ENCODE measurements at places on chromosomes 13 and 19.
A peak's percentile ranks its signal among the peaks of the same experiment; 100 is the strongest.

DNA sequence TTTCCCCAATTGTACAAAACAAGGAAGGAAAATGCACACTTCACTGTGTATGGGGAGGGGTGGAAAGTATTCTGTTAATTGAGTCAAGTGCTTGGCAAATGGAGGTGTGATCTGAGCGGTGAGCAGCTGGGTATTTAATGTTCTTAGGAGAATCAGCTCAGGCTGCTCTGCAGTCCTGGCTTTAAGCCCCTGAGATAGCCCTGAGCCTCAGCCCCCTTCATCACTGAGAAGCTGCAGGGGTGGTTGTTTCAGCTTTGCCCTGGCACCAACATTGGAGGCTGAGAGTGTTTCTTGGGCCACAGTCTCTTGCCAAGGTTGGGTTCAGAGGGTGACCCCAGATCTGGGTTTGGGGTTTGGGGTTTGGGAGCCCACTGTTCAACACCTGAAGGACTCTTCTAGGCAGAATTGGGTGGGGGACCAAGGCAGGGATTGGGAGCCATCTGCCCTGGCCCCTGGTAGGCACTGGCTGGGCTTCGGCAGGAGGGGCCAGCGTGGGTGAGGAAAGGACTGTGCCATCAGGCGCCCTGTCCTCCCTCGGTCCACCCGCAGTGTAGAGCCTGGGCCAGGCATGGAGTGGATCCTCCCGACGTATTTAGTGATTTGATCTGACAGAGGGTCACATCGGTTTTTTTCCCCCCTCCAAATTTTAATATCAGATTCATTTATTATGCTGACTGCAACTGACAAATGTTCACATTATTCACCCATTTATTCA is 66.7 kb upstream of the ZNF536 start:
- no peak for DNase-seq

DNA sequence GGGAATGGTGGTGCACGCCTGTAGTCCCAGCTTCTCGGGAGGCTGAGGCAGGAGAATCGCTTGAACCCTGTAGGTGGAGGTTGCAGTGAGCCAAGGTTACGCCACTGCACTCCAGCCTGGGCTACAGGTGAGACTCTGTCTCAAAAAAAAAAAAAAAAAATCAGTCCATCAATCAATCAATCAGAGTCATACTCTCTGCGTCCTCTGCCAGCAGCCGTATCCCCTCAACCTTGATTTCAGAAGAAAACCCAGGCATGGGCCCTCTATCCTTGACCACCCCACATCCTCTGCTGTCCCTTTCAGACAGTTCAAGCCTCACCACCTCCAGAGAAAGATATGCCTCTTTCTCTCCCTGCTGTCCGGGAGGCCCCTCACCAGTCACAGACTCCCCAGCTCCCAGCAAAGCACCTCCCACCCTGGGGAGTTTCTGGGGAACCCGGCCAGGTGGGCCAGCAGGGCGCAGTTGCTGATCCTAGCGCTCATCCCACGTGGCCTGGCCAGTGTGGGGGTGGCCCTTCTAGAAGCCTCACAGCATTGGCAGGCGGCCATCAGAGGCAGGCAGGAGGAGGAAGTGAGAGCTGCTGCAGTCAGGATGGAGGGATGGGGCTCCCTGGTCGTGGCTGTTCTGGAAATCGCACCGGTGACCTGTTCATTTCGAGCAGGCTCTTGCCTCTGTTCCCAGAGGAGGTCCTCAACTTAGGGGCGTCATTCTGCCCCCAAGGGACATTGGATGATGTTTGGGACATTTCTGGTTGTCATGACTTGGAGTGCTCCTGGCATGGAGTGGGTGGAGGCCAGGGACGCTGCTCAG is 10.2 kb upstream of the JSRP1 start:
- peak; percentile 85 for DNase-seq

GRCh38 chr13:106449096-106449495 is 86.4 kb downstream of the EFNB2 start:
- no peak for DNase-seq

GRCh38 chr19:14160017-14160703 is 23.8 kb upstream of the ASF1B start:
- DNase-seq: no peak

GRCh38 chr19:38667661-38668171 is 20.3 kb downstream of the ACTN4 start:
- DNase-seq: peak; percentile 56

DNA sequence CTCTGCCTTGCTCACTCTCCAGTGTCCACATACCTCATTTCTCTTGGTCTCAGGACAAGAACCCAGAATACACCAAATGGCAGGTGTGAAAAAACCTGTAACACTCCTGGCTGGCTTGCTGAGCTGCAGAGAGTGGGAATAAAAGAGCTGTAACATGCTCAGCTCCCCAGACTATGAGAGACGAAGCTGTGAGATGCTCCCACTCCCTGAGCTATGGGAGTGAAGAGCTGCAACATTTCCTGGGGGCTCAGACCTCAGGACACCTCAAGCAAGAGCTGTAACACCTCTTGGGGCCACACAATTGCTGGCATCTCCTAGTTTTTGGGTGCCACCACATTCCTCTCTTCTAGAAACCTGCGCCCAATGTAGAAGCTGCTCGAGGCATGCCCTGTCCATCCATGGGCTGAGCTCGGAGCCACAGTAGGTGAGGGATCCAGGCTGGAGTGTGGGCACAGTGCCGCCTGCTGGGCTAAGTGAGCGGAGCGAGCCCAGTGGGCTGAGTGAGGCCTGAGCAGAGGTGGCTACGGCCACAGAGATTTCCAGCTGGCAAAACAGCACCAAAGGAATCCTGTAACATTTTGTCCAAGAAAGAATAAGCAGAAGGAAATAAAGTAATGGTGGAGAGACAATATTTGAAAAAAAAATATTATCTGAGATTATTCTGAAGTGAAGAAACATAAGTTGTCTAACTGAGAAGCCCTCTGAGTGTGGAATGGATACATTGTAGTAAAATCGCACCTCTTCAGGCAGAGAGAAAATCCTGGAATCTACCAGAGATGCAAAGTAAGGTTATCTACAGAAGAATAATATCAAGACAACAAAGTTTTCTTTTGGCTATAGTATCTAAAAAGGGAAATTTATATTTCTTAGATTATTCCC is 186.2 kb upstream of the PCDH9 start:
- DNase-seq: no peak

DNA sequence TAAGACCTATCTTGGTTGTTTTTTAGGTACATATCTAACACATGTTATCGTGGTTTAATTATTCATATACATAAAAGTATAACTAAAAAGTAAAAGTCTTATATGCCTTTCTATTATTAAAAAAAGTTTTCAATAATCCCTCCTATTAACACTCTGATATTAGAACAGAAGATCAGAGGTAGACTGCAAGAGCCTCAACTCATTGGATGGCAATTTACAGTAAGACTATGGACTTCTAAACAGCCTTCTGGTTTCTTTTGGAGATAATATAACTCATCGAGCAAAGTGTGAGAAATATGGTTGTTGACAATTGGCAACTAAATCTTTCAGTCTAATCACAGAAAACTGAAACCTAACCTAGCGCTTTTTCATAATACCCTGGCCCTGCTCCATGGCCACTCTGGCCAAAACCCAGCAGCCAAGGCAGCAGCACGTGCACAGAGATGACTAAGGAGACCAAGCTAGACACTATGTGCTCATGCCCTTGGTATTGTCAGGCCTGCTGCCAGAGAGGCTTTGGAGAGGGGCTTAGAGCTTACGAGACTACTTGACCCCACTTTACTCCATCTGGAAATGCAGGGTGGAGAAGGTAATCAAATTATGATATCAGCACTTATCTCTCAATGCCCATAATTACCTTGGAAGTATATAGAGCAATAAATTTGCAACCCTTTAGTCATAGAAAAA is 40.6 kb upstream of the EEF1AKMT1 start:
- no peak for DNase-seq

DNA sequence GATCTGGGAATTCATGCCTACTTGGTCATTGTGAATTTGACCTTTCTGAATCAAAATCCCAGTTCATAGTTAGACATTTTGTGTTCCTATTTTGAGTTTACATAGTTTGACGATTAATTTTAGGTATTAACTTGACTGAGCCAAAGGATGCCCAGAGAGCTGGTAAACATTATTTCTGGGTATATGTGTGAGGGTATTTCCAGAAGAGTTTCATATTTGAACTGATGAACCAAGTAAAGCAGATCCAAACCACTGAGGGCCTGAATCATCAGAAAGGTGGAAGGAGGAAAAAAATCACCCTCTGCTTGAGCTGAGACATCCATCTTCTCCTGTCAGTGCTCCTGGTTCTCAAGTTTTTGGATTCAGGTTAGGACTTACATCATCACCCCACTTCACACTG is 116.6 kb downstream of the CYSLTR2 start:
- no peak for DNase-seq

- no peak for DNase-seq
Measured at GRCh38 chr13:60164234-60164889, 634 bp upstream of the DIAPH3 start.

- peak; percentile 96 for DNase-seq
Measured at GRCh38 chr19:19900729-19901444, at the start of gene ZNF93. ZNF93 (plus strand) TSS chr19:19900946; CDS start chr19:19901089, 143 bp downstream.

GRCh38 chr19:38946229-38947010 is 15.7 kb downstream of the MRPS12 start:
- DNase-seq: no peak

DNA sequence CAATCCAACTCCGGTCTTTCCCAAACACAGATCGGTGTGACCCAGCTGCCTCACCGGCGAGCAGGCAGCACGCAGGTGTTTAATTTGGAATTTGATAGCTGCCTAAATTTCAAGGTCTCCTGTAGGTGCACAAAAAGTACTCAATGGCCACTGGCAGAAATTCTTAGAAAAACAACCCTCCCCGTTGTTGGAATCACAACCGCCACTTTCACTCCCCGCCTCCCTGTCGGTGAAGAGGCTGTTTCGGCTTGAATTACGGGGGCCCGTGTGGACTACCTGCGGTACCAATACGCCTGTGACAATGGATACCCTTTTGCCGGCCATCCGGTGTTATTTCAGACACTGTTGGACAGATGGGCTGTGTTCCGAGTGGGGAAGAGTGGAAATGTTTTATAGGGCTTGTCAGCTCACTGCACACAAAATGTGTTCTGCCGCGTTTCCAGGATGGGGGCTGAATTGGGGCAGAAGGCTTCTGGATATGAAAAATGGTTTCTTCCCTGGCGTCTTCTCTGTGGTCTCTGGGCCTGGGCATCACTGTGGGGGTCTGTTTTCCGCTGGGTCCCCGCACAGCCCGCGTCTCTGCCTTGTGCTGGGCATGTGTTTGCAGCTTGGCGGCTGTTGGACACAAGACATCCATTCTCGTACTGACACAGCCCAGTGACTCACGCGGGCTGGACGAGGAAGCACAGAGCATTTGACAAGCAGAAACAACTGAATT is 45.4 kb downstream of the ZIC5 start:
- no peak for DNase-seq

GRCh38 chr13:87042946-87043345 is 628.2 kb upstream of the SLITRK5 start:
- no peak for DNase-seq

GRCh38 chr19:55146705-55147273 is 2.2 kb downstream of the TNNT1 start:
- no peak for DNase-seq

DNA sequence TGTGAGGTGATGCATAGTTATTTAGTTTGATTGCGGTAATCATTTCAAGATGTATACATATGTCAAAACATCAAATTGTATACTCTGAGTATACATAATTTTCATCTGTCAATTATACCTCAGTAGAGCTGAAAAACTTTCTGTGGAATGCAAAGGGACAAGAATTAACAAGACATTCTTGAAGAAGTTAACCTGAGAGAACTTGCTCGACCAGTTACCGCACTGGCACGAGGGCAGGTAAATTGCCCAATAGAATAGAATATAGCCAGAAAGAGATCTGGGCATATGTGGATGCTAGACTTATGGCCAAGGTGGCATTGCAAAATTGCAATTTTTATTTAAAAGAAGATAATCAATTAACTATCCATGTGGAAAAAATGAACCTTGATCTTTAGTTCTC is 42.3 kb upstream of the GJB6 start:
- DNase-seq: no peak

GRCh38 chr19:35381926-35382325 is 11.1 kb downstream of the GPR42 start:
- no peak for DNase-seq

DNA sequence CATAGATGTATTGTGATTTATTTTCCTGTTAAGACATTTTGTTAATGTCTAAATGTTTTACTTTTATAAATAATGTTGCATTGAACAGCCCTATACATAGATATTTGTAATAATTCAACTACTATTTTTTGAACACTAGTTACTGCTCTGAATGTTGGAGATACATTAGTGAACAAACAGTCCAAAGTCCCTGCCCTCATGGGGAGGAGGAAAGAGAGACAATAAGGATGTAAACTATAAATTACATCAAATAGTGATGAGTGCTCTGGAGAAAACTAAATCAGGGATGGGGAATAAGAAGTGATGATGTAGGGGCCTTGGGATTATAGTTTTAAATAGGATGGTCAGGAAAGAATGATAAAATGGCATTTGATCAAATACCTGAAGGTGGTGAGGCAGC is 12.3 kb upstream of the INTS6 start:
- DNase-seq: no peak

DNA sequence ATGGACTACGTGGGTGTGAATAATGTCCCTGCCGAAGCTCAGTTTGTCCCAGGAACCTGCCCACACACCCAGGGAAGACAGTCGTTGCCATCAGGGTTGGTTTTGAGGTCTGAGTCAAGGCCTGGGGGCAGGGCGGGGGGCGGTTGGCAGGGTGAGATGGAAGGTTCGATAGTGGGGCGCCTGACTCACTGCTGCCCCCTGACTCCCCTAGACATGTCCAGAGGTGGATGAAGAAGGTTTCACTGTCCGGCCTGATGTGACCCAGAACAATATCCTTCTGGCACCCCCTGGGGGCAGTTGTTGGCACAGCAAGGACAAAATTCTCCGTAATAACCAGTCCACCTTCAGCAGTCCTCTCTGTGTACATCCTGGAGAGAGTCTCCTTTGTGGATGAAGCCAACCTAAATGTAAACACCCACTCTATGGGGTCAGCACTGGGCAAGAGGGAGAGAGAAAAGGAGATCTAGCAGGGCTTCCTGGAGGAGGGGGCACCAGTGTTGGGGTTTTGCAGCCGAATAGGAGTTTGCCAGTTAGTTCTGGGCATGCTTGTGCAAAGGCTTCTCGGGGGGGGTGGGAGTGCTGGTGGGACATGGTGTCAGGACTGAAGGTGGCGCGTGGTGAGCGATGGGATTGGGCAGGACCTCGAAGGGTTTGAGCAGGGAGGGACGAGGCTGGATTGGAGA is 19.6 kb upstream of the B3GNT3 start:
- peak; percentile 60 for DNase-seq

DNA sequence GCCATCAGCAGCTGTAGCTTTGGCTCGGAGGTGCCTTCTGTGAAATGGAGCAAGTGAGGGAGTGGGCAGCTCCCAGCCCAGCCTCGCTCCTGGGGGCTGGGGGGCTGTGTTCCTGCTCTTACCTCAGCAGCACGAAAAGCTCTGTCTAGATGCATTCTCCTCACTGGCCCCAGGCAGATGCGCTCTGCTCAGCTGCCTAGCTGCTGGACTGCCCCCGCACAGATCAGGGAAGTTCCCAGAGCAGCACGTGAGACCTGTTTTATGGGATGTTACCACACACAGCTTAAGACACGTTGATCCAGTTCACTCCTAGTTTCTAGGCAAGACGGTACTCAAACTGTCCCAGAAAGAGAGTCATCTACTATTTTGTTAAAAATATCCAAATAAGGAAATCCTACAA is 13.6 kb downstream of the LCP1 start:
- DNase-seq: peak; percentile 92
